ENCODE measurements at places on chromosomes 4 and X.

DNA sequence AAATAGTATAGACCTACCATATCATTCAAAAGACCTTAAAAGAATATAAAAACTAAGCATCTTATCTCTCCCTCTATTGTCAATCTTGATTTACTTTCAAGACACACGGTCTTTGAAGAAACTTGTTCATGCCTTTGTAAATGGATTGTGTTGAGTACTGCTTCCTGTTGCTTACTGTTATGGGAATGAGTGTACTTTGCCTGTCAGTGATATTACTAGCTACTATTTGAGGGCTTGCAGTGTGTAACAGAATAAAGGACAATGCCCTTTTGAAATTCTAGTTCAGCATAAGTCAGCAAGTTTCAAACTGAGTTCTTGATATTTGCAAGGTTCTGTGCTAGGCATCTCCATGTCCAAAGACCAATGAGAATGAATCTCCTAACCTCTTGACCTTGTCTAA lies 36.0 kb downstream of the CDKL5 start:
- DNase-seq = no peak

DNA sequence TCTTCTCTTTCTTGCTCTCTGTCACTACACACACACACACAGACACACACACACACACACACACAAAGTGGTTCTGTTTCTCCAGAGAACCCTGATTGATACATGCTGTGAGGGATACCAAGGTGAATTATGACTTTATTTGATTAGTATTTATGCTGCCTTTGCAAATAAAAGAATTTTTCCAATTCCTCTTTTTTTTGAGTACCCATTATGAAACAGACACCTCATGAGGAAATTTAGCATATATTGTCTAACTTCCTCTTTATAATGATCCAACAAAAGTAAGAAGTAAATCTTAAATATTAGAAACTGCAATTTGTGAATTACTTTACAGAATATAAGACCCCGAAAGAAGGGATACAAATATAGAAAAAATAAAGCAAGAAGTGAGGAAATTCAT lies 14.3 kb upstream of the RAB28 start:
- DNase-seq = no peak

- DNase-seq = no peak
These were observed 127.1 kb downstream of the SHROOM3 start for GRCh38 chr4:76562161-76562560.

- DNase-seq = no peak
These were observed 242.2 kb downstream of the DKK2 start for GRCh38 chr4:106793933-106794332.

DNA sequence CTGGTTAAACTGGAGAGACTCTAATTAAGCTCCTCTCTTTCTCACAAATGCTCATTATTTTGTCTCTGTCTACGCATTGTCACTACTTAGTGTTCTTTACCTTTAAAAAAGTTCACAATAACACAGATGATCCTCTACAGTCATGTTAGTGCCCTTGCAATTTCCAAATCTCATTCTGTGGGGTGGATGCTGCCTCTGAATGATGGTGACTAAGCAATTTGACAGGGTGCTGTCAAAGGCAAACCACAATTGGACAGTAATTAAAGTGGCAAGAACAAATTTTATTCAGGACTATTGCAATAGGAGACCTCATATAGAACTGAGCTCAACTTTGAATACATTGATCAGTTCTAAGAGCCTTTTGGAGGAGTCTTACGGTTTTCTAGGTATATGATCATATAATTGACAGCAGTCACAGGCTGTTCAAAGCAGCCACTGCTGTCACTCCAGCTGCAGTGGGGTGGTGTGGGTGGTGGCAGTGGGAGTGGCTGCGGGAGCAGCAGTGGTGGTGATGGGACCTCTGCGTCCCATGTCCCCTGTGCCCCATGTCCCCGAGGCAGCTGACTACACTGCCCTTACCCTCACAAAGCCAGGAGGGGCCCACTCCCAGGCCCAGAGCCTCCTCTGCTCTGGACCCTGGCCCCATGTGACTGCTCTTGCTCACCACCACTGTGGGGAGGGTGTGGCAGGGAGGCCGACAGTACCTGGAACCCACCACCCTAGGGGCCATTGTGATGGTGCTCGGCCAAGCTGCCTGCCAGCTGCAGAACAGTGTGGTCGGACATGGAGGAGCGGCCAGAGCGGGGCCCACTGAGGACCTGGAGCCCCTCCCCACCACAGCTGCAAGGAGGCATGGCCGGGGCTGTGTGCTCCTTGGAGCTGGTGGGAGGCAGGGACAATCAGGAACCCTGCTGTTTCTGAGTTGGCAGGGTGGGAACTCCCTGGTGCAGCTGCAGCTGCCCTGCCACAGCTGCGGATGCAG lies 30.4 kb upstream of the PAGE1 start:
- DNase-seq = no peak

GRCh38 chr4:16293210-16293838 lies 67.1 kb upstream of the TAPT1 start:
- no peak for DNase-seq

GRCh38 chrX:41556958-41557357 lies 109.8 kb downstream of the NYX start:
- no peak for DNase-seq

- DNase-seq = no peak
These were observed 1.5 kb downstream of the ZNF182 start for GRCh38 chrX:48002319-48002718.

DNA sequence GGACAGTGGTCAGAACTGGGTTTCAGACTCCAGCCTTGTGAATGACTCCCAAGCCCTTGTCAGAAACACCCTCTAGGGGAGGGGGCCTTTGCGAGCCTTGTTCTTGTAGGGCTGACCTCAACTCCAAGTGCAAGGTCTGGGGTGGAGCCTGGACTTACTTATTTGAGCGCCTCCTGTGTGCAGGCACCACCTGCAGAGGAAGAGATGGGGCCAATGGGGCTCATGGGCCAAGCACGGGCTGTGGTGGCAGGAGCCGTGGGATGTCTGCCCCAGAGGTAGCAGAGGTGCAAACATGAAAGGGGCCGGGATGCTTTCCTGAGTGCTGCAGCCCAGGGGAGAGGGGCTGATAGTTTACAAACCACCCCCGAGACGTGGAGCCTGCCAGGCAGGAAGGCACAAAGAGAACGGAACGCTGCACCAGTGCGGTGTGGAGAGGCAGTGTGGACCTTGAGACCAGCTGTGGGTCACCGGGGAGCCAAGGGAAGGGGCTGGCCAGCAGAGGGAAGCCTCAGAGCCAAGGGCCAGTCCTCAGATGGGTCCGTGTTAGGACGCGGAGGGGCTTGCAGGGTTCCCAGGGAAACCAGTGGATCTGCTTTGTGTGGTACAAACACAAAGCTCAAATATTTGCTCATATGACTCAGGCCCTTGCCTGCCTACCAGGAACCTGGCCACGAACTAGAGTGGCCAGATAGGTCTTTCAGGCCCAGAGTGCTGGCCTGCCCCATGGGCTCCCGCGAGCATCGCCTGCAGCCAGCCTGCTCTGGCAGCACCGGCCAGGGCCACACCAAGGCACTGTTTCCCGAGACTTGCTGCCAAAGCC lies 8.7 kb upstream of the TADA2B start:
- no peak for DNase-seq

DNA sequence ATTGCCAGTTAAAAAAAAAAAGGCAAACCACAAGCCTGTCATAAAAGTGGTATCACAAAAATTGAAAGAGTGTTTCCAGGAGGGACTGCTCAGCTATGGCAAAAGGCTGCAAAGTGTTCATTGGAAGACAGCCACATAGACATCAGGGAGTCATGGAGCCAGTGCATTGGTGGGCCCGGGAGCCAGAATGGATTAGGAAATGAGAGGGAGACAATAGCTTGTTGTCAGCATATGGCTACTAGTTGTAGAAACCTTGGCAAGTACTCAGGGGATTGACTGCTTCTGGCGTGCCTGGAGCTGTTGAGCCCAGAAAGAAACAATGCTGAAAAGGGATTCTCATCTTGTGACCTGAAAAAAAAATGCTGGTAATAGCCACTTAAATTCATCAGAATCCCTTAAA lies 5.0 kb downstream of the GAR1 start:
- DNase-seq = no peak

GRCh38 chrX:12234534-12235329 lies 96.5 kb downstream of the FRMPD4 start:
- DNase-seq = no peak

DNA sequence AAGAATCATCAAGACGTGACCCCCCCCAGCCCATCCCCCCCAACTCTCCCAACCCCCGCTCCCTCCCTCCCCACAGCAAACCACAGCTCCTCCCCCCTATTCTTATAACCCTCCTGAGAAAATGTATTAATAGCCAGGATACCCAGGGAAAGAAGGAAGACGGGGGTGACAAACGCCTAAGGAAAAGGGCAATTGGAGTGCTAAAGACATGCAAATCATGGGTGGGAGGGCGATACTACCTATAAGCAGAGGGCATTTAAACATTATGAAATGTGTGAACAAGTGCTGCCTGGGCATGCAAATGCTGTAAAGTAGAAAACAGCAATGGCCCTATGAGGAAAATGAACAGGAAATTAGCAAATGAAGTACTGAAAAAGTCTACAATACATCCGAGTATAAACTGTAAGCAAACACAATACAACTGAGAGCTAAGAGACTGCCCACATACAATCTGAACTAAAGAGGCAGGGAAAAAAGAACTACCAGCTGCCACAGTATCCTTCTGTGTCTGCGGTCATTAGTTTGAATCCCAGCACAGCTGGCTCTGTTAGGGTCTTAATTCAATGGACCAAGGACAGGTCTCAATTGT lies 2.4 kb downstream of the CXXC4 start:
- DNase-seq = no peak

- no peak for DNase-seq
These were observed 95.8 kb downstream of the MGST2 start for GRCh38 chr4:139761461-139761860.

DNA sequence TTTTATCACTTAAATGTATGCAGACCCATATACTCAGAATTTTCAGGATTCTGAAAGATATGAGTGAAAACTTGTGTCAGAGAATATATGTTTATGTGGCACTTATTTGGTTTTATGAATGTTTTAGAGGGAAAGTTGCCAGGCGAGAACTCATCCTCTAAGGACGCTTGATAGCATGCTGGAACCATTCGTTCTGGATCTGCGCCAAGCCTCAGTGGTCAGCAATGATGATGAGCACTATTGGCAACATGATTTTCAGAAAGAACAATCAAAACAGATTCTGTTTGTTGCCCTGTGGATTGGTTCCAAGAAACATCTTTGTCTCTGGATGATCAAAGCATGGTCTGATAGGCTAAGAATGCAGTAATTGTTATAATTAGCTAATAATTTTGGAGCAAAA lies 32.1 kb upstream of the RAPGEF2 start:
- DNase-seq = no peak

DNA sequence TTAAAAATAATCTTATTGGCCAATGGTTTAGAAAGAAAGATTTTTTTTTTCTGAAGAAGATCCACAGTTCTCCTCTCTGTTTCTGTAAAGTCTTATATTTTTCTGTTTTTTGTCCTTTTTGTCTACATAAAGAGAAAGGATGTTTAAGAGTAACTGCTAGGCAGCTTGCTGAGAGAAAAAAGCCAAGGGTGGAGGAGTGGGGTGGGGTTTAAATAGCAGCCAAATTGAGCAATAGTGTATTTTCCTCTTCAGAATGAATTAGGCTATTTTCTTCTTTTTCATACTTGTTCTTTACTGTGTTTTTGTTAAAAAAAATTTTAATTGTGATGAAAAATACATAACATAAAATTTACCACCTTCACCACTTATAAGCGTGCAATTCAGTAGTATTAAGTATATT lies 224.6 kb downstream of the SOWAHB start:
- DNase-seq = no peak

- peak; percentile 62 for DNase-seq
These were observed 502 bp downstream of the HNRNPDL start for GRCh38 chr4:82429728-82430192.

DNA sequence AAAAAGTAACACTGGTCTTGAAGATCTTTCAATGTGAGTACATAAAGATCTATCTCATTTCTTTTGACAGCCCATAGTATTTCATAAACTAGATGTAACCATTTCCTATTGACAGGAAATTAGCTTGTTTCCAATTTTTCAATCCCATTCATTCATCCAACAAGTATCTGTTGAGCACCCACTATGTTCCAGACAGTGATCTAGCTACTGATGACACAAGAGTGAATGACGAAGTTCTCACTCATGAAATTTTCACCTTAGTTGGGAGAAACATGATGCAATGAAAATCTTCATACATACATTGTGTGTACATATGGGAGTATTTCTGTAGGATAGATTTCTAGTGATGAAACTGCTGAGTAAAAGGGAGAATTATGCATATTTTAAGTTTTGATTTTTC lies 1.7 kb downstream of the CD38 start:
- DNase-seq = no peak

DNA sequence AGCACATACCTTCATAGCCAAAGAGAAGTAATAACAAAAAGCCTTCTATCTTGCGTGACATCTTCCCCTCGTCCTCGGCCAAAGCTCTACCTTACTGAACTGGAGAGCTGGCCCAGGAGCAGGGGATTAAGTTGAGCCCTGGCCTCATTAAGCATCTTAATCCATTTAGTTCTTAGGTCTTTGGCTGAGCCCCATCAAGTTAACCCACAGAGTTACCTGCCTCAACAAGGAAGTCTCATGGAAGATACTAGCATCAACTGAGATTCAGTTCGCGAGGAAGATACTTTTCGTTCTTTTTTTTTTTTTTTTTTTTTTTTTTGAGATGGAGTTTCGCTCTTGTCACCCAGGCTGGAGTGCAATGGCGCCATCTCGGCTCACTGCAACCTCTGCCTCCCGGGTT lies at the start of gene RS1:
RS1 (minus strand) TSS at position 101 of the 400 bp plus-strand sequence; CDS start at position 61, 40 bp downstream.
- no peak for DNase-seq

GRCh38 chr4:185998791-185999190 lies 70.2 kb upstream of the TLR3 start:
- no peak for DNase-seq

DNA sequence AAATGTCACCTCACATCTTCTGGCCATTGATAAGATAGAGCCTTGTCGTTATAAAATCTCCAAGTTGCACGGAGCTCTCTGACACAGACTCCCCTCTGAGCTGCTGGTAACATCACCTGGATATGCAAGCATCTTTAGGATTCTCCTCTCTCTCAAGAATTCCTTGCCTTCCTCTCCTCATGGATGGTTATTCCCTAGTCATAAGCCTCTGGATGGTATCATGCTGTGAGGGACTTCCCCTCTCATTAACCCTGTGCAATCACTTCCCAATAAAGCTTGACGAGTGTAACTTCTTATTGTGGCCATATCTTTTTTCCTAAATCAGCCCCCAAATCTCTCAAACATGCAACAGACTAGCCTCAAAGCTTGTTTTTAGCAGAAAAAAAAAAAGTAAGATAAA lies 1057.0 kb upstream of the SLIT2 start:
- DNase-seq = no peak

DNA sequence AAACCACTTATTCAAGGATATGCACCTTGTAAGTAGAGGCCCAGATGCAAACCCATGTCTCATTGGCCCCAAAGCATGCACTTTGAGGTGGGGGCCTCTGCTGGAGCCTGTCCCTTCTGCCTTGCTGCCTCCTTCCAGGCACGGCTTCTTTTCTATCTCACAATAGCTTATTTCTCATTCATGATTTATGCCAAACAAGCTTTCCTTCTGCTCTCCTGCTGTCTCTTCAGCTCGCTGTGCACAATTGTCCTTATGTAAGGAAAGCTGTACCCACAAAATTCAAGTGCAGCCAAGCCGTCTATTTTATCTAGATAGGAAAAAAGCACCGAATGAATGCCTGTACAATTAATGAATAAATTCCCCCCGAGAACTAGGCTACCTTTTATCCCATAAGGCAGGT lies 124.8 kb upstream of the PACRGL start:
- no peak for DNase-seq

- DNase-seq = no peak
These were observed 116.4 kb upstream of the PUDP start for GRCh38 chrX:7264399-7264798.
